LNCaP clone FGC (cell line): ENCODE measurements at places on chromosomes 16 and 17.

GRCh38 chr17:78497115-78497540 lies 80.1 kb downstream of the DNAH17 start:
- DNase-seq: peak; percentile 37

DNA sequence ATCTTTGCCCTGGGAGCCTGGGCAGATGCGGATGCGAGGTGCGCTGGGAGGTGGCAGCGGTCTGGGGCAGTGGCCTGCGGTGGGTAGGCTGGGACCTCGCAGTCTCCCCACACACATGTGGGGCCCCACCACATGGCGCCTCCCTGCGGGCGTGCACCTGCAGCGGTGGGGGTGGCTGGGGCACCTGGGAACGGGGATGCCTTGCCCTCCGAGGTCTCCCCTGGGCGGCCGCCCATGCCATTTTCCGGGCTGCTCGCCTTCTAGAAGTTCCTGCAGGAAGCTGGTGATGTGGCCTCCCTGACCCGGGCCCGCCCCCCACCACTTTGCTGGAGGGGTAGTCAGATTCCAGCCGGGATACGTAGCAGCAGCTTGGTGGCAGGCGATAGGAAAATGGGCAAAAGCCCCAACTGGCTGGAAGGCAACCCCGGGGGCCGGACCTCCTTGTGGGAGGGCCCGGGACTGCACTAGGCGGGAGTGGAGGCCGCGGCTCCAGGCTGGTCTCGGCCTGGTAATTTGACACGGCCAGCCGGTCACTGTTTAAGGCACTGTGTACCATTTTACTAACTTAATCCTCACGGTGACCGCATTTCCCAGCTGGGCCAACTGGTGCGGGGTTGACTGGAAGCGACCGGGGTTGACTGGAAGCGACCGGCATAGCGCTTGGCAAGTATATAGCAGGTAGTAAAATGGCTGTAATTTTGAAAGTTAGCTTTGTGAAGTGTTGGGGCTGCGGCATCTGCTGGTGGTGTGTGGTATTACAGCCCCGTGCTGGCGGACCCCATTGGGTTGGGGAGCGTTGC lies 38.5 kb downstream of the IGF2BP1 start:
- no peak for DNase-seq

DNA sequence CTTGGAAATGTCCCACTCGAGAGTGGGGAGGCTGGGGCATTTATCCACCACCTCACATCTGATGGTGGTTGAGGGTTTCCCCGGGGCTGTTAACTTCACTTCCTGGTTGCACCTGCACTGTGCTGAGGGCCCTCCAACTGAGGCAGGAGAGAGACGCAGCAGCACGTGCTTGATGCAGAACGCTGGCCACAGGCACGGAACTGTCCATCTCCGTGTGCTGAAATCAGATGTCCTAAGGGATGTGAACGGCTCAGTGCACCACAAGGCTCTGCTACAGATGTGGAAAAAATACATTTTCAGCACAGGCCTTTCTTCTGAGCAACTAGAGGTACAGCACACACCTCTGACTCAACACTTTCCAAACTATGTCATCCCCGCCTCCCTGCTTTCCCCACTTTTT lies 114.8 kb upstream of the C16orf82 start:
- no peak for DNase-seq

GRCh38 chr17:31295489-31295871 lies 1.6 kb downstream of the OMG start:
- no peak for DNase-seq

DNA sequence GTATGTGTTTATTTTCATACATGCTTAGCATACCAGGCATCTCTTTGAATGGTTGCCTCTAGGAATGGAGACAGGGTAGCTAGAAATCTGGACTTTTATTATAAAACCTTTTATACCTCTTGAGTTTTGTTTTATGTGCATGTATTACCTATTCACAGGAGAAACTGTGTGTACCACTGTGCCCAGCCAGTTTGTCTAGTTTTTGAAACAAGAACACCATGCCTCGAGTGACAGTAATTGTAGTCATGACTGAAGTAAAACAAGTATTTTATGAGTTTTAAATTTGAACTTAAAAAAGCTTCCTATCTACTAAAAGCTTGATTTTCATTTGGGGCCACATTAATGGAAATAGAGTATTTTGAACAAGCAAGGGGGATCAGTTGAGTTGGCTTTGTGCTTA lies 57.4 kb downstream of the SNTB2 start:
- DNase-seq: peak; percentile 52

DNA sequence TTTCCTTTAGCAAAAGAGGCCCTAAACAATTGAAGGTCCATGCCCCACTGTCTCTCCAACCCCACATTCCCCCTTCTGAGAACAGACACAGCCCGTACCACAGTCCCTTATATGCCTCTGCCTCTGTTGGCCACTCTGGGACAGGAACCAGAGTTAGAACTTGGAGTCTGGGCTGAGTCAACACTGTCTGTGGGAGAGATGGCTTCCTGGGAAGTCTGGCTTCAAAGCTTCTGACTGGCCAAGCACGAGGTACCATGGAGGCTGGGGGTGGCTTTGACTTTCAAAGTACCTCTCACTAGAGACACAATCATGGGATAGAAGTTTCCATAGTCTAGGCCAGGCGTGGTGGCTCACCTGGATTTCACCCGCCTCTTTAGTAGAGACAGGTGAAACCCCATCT lies 14.9 kb upstream of the SPOP start:
- no peak for DNase-seq

GRCh38 chr16:12229759-12230594 lies 253.4 kb downstream of the SNX29 start:
- DNase-seq: peak; percentile 34
